Hypothalamus (tissue), 51 donors: ENCODE measurements at places on chromosomes 3 and 15.

- DNase-seq, result no peak
These were observed 161.1 kb downstream of the OR4M2 start for GRCh38 chr15:22241451-22241850.

DNA sequence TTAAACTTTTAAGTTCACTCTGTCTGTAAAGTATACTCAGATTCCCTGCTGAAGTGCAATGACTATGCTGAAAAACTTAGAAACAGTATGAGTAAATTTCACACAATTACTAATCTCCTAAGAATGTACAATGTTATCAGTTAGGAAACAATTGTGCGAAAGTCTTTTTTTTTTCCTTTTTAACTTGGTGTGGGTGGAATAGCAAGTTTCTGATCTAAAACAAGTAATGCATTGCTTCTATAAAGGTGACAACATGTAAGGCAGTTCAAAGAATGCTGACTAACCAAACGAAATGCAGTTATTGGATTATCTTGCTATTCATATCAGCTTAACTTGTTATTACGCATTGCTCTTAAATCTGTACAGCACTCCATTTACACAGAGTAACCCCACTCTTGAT, 19.3 kb upstream of the SLC12A8 start:
- no peak for DNase-seq

- DNase-seq, result no peak
These were observed 19.7 kb upstream of the CCDC174 start for GRCh38 chr3:14631687-14632441.

- DNase-seq, result no peak
These were observed 52.9 kb upstream of the TBC1D23 start for GRCh38 chr3:100207886-100208285.

DNA sequence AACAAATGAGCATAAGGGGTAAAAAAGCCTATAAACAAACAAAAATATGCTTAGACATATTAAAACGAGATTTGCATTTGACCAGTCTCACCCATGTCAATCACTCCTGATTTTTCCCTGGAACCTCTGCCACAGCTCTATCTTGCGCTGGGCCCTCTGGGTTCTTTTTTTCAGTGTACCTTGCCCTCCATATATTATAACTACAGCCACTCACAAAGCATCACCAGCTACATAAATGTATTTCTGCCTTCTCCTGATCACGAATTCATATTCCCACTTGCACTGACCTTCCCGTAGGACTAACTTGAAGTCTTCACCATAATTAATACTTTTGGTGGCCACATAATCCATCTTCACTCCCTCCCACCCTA, 395.6 kb upstream of the ROBO2 start:
- no peak for DNase-seq

- DNase-seq, result no peak
These were observed 159.4 kb upstream of the SNTN start for GRCh38 chr3:63493101-63493500.

- no peak for DNase-seq
These were observed 323.4 kb upstream of the EPHA6 start for GRCh38 chr3:96491023-96491422.

- no peak for DNase-seq
These were observed 19.6 kb upstream of the LEO1 start for GRCh38 chr15:51991141-51991540.

DNA sequence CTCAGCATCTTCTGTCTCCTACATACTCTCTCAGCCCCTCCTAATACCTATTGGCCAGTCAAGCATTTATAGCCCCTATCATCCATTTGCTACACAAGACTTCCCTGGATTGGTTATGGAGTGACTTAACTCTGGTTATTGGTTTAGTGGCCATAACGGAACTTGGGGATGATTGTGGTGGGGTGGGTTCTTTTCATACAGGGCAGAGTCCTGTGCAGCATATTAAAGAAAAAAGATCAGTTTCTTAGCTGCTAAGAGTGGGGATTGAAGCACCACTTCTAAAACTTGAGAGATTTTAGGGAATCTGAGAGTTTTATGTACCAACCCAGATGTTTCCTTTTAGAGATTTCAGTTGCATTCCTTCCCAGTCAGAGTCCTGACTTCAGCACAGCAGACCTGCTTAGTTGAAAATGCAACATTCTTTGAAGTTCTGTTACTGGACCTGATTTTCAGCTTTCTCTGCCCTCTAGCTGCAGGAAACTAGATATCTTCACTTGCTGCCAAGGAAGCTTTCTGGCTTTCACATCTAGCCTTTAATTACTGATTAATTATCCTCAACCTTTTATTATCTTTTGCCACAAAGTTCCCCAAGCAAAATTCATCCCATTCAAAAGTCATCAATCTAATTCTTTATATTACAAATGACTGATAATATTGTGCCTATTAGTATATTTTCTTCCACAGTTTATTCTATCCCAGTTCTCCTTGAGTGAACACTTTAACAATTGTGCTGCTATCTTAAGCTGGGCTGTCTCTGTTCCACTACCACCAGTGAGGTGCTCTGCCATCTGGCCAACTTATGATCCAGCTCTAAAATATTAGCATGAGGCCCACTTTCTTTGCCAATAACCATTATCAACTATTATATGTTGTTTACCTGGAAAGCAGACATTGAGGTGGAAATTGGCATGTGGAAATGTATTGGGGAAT, 906.0 kb upstream of the ALCAM start:
- DNase-seq, result no peak
